ENCODE measurements at places on chromosomes 7 and 10.

DNA sequence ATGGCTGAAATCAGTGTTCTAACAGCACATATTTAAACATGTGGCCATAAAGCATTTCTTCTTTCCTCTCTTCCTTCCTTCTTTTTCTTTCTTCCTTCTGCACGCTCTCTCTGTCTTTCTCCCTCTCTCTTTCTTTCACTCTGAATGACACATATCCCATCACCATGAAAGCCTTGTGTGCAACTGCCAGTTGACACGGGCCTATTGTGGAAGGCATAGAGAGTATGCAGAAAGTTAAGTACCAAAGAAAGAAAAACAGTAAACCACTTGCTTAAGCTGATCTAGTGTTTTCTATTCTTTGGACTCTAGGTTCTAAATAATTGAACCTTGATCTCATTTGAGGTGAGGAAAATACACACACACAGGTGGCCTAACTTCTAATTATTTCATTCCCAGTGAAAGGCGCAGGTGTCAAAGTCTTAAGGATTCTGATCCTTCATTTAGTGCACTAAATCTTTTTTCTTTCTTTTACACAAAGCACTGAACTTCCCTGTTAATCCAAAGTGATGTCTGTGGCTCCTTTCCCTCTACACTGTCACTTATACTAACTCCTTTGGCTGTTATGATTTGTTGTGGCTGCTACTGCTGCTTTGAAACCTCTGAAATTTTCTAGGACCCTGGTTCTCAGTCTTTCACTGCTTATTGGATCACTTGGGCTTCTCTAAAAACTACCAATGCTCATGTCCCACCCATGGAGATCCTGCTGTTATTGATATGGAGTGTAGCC lies 17.7 kb downstream of the DKK1 start:
- no peak for DNase-seq

DNA sequence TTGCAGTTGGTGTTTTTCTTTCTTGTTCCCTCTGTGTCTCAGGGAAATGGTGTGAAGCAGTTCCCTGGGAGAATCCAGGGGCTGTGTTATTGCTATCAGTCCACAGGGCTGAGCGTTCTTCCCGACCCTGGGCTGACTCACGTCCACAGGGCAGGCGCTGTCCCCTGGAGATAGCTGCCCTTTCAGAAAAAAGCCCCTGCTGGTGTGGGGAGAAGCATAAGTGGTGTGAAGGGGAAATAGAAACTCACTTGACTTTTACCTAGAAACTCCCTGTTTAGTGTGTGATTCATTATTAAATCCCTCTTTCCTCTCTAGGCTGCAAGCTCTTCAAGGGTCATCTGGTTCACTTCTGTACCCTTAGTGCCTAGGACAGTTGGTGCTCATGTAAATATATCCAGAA lies 63.3 kb upstream of the SMNDC1 start:
- DNase-seq: no peak

- DNase-seq: no peak
Measured at GRCh38 chr7:11957956-11958355, 126.0 kb upstream of the THSD7A start.

- no peak for DNase-seq
Measured at GRCh38 chr7:69448071-69448470, 150.2 kb upstream of the AUTS2 start.

DNA sequence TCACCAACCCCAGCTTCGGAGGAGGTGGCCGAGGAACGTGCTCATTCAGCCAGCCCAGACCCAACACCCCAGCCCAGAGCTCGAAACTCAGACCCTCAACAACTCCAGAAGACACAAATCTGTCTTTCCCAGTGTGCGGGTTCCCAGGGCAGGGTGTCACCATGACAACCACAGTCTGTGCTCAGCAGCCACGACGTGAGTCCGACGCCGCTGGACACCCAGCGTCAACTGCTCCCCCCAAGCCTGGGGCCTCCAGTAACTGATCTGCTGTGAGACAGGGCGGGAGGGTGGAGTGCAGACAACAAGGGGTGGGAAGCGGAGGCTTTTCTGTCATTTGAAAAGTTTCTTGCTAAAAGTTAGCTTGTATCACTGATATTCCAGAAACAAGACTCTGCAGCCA lies 167.2 kb downstream of the MAD1L1 start:
- no peak for DNase-seq
